Erythroblast (primary cell): ENCODE measurements at places on chromosomes 2 and 18.

- peak; percentile 65 for DNase-seq
These were observed 632 bp downstream of the AFTPH start for GRCh38 chr2:64524604-64525316.

GRCh38 chr2:228102949-228103348 lies 78.5 kb downstream of the SPHKAP start:
- no peak for DNase-seq

DNA sequence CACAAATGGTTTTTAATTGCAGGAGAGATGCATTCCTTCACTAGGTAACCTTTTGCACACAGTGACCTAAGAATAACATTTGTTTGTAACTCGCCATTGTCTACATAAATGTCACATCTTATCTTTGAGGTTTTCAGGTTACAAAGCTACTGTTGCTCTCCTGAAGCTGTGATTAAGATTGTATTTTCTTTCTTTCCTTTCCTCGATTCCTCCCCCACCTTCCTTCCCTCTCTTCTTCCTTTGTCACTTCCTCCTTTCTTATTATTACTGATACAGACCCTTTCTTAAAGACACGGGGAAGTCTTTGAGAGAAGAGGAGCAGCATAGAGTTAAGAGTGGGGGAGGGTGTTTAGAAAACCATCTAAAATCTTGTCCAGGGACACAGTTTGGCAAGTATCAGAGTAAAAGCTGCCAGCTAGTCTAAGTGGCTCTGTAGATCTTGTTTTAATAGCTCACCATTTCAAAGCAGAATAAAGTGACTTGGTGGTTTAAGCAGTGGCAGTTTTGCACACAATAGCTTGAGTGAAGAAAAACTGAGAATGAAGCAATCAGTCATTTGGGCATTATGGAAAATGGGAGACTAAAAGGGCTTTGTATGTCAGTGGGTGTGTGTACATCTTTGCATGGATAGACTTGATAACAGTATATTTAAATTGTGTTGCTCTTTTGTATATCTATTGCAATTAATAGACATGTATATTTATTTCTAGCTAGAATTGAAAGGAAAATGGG lies 10.9 kb downstream of the CERS6 start:
- no peak for DNase-seq

DNA sequence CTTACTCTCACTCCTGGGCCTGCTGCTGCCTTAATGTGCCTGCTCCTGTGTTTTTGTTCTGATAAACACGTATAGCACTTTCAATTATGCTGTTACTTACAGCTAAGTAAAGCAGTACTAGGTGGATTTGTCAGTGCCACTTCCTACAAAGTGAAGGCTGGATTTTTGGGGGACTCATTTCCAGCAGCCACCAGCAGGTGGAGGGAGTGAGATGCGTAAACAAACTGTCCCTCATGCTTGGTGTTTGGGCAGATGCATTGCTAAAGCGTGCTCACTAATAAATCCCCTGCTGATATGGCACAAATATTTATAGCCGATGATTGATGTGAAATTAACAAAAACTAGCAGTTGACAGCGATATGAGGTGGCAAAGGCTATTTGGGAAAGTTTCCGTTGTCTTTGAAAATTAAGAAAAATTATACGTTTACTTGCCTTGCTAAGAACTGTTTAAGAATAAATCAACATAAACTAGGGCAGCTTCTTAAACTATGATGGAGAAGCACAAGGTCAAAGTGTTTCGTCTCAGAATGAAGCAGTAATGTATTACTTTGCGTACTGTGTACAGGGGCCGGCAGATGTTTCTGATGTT lies 101.7 kb downstream of the AGAP1 start:
- DNase-seq: peak; percentile 83

- no peak for DNase-seq
These were observed 177.6 kb downstream of the ZNF521 start for GRCh38 chr18:25174324-25174723.

DNA sequence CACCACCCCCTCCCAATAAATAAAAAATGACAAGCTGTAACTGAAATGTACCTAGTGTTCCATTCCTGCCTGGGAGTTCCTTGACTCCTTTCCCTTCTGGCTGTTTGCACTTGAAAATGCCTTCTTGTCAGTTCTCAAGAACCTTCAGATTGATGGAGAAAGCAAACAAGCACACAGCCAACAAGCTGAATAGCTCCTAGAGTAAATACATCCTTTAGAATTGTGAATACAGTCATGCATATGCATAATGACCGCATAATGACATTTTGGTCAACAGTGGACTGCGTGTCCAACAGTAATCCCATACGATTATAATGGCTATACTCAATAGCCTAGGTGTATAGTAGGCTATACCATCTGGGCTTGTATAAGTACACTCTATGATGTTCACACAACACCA lies 97.0 kb downstream of the LYPD6 start:
- no peak for DNase-seq

DNA sequence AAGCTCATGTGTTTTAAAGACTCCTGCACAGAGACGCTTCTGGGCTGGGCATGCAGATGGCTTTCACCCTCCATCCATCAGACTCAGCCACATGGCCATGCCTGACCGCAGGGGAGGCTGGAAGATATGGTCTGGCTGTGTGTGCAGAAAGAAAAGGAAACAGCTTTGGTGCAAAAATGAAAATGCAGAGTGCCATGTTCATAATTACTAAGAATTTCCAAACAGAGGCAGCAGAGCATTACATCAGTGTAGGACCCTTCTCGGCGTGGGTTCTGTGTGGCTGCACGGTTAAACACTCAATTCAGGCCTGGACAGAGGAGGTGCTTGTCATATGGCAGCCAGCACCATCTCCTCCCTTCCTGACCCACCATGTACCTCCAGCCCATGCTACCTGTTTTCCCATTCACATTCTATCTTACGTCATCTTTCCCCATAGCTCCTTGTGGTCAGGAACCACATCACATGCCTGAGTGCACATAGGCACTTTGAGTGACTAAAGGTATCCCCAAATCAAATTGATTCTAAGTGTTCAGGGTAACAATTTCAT lies 200.3 kb upstream of the ID2 start:
- peak; percentile 29 for DNase-seq

DNA sequence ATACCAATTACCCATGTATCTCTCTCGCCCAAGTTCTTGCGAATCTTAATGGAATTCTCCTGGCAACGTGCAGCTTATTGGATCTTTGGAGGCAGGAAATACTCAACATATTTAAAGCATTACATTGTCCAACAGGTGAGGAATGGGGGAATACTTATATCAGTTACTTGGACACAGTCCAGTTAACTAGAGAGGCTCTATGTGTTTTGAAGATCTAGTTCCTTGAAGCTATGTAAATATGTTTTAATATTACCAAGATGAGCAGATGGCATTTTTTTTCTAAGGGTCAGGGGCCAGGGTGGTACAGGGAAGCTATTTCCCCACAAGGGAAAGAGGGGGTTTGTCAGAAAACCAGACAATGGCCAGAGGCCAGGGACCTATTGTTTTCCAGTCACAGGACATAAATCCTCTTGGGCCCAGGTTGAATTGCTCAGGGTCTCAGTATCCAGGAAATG lies 26.8 kb upstream of the MC5R start:
- no peak for DNase-seq

- DNase-seq: no peak
These were observed 401.9 kb downstream of the LRP1B start for GRCh38 chr2:141728886-141729285.

DNA sequence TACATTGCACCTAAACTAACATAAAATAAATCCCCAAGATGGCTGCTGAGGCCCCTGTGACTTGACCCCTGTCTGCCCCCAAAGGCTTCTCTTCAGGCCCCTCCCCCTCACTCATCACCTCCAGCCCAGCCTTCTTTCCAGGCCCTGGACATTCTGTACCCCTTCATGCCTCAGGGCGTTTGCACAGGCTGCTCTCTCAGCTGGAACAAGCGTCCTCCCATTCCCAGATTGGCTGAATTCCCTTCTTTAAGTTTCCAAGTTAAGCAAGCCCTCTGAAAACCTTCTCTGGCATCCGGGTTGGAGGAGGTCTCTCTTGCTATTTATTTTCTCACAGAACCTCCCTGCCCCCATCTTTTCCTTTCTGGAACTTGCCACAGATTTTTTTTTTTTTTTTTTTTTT lies 165.2 kb upstream of the BCL2L11 start:
- no peak for DNase-seq
